ENCODE measurements at places on chromosomes 2 and 18. TPM values are rescaled to one million over a fixed set of nuclear protein-coding genes. Genes with fewer than 3 reads are reported as not detected.

DNA sequence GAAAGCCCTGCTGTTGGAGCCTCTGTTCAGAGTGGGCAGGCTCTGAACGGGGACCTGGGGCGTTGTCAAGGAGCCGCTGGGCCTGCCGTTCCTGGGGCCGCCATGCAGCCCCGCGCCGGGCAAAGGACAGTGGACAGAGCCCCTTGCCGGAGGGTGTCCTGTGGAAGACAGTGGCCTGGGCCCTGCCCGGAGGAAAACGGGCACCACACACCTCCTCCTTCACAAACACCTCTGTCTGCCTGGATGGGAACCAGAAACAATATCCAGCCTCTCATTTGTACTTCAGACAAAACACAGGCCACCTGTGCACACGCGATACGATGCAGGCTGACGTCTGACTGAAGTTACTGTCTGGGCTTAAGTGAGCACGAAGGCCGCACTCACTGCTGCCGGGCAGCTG lies 233.7 kb downstream of the TWIST2 start:
- H3K27ac ChIP-seq, result no peak overlapping the region
- no peaks in the 10 kb centered on the region for H3K4me1 ChIP-seq
- peaks cover 21% of the 10 kb centered on the region for H3K36me3 ChIP-seq

The FBXO15 gene
- total RNA-seq, result 0.91 TPM

The ANKRD30B gene
- not detected for total RNA-seq

The CTAGE1 gene
- total RNA-seq, result not detected

DNA sequence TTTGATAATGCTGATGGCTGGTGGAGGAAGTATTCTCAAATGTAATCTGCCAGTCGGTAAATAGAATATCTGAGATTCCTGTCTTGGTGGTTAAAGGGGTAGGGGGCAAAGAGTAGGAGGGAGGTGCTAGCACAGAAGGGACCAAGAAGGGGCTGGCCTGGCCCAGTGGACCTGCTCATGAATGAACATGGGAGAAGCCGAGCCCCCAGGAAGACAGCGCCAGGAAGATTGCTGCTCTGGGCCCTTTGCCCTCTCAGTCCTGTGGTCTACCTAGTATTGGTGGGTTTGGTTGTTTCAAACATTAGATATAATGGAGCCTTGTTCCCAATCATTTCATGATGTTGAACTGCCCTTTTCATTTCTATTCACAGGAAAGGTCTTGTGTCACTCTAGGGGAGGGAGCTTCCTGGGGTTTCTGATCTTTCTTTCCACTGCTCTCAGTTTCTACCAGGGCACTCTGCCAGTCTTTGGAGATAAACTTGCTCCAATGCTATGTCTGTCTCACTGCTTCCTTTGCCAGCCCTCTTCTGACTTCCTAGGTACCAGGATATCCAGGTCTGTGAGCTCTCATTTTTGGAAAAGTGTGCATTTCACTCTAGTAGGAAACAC lies 5.3 kb upstream of the MOCOS start:
- no peak overlapping the region for H3K4me3 ChIP-seq
- peaks cover 7% of the 10 kb centered on the region for H3K27me3 ChIP-seq
- no peak overlapping the region for H3K27ac ChIP-seq
- H3K4me1 ChIP-seq, result peaks cover 2% of the 10 kb centered on the region
- no peak for DNase-seq
- peaks cover 5% of the 10 kb centered on the region for H3K36me3 ChIP-seq

DNA sequence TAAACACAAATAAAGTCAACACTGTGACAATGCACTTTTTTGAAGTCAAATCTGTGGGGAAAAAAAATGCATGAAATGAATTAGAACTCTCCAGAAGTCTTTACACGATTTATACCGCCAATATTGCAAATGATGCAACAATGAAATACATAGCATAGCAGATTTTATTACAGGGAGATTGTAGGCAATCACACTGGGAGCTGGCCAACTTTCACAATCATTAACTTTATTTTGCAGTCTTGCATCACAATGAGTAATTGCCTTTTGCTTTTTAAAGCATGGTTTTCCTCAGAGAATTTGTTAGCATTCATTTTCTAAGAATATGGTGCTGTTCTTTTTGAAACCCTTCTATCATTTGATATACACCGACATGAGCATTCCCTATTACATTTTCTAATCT lies 366.4 kb upstream of the FSIP2 start:
- no peaks in the 10 kb centered on the region for H3K4me1 ChIP-seq
- no peaks in the 10 kb centered on the region for H3K36me3 ChIP-seq
- H3K27me3 ChIP-seq, result no peaks in the 10 kb centered on the region
- no peak overlapping the region for H3K4me3 ChIP-seq

The MFSD2B gene
- total RNA-seq, result not detected

The VWA3B gene
- not detected for total RNA-seq

DNA sequence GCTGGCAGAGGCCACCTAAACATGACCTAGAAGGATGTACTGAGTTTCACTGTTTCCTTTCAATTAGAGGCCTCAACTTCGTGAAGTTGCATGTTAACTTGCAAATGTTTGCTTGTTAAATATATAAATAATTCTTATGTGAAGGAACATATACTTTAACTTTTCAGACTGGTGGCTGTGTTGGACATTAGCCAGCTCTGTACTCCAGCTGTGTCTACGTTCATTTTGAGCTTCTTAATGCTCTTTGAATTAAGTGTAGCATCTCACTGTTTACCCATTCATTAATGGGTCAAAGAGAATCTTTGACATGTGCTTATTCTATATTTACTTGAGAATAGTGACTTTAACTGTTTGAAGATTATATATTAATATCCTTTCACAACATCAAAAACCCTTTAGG lies 823.2 kb upstream of the ID2 start:
- no peak overlapping the region for H3K4me3 ChIP-seq
- peaks cover 10% of the 10 kb centered on the region for H3K36me3 ChIP-seq
- no peaks in the 10 kb centered on the region for H3K27me3 ChIP-seq
- peak overlapping the region; percentile 81 for H3K27ac ChIP-seq

The SCG2 gene
- 0.07 TPM for total RNA-seq

- peaks cover 21% of the 10 kb centered on the region for H3K4me1 ChIP-seq
- no peaks in the 10 kb centered on the region for H3K27me3 ChIP-seq
- no peak for DNase-seq
- peaks cover 5% of the 10 kb centered on the region for H3K36me3 ChIP-seq
- H3K4me3 ChIP-seq, result no peak overlapping the region
Observed at GRCh38 chr2:68256093-68256450, 3.7 kb upstream of the PPP3R1 start.

GRCh38 chr18:50009773-50010335 lies 185.1 kb downstream of the MYO5B start:
- no peaks in the 10 kb centered on the region for H3K36me3 ChIP-seq
- H3K27me3 ChIP-seq, result peaks cover 7% of the 10 kb centered on the region
- H3K4me3 ChIP-seq, result no peak overlapping the region

- no peak overlapping the region for H3K27ac ChIP-seq
- no peak overlapping the region for H3K4me3 ChIP-seq
- peaks cover 8% of the 10 kb centered on the region for H3K4me1 ChIP-seq
Observed at GRCh38 chr18:10015941-10016819, 102.4 kb downstream of the VAPA start.

DNA sequence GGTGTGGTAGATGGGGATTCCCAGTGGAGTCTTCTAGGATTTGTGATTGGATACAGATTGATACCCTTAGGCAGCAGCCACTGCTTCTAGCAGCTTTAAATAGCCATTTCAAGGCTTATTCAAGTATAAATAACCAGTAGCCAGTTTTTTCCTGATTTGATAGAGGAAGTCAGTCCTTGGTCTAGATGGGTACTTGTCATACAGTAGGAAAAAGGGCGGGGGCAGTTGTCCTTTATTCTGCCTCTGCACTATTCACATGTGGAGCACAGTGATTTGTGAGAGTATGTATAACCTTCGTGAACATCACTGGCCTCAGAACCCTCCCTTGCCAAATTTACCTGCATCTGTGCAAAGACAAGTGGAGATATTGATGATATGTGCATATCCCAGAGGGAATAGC lies 6.8 kb downstream of the PPP1CB start:
- no peak for DNase-seq
- no peaks in the 10 kb centered on the region for H3K27me3 ChIP-seq
- no peak overlapping the region for H3K4me3 ChIP-seq
- peaks cover 40% of the 10 kb centered on the region for H3K4me1 ChIP-seq
- peaks cover 65% of the 10 kb centered on the region for H3K36me3 ChIP-seq

DNA sequence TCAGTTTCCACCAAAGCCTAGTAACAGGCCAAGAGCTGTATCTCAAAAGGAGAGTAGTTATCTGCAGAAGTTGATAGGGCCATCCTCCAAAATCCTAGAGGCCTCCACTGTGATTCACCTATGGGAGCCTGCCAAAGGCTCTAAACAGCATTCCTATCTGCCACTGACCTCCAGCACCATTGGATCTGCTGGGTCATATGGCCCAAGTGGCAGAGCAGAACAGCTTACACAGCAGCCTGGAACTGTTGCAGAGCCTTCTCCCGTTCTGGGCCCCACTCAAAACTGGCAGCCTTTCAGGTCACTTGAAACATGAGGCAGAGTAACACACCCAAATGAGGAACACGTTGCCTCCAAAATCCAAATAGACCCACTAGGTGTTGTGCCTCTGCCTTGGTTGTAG lies 345.2 kb upstream of the RND3 start:
- H3K27me3 ChIP-seq, result no peaks in the 10 kb centered on the region
- DNase-seq, result no peak
- no peak overlapping the region for H3K4me3 ChIP-seq
- H3K4me1 ChIP-seq, result no peaks in the 10 kb centered on the region
- H3K36me3 ChIP-seq, result no peaks in the 10 kb centered on the region
- no peak overlapping the region for H3K27ac ChIP-seq

The ALK gene
- not detected for total RNA-seq

The ALKAL2 gene
- 16.3 TPM for total RNA-seq

GRCh38 chr2:110755491-110756078 lies 23.2 kb downstream of the ACOXL start:
- H3K27ac ChIP-seq, result no peak overlapping the region
- no peaks in the 10 kb centered on the region for H3K36me3 ChIP-seq
- H3K4me3 ChIP-seq, result no peak overlapping the region
- peaks cover 39% of the 10 kb centered on the region for H3K27me3 ChIP-seq
- DNase-seq, result no peak

The ACTR2 gene
- 350 TPM for total RNA-seq

The ALPG gene
- total RNA-seq, result not detected

The ARL5A gene
- 71.7 TPM for total RNA-seq

GRCh38 chr2:74690571-74690970 lies 36.5 kb downstream of the SEMA4F start:
- H3K27ac ChIP-seq, result no peak overlapping the region
- no peaks in the 10 kb centered on the region for H3K36me3 ChIP-seq
- H3K27me3 ChIP-seq, result peaks cover 22% of the 10 kb centered on the region
- H3K4me1 ChIP-seq, result no peaks in the 10 kb centered on the region
- DNase-seq, result no peak
- no peak overlapping the region for H3K4me3 ChIP-seq

The EFEMP1 gene
- total RNA-seq, result not detected

The CRYGC gene
- not detected for total RNA-seq

The KLHL30 gene
- total RNA-seq, result not detected

DNA sequence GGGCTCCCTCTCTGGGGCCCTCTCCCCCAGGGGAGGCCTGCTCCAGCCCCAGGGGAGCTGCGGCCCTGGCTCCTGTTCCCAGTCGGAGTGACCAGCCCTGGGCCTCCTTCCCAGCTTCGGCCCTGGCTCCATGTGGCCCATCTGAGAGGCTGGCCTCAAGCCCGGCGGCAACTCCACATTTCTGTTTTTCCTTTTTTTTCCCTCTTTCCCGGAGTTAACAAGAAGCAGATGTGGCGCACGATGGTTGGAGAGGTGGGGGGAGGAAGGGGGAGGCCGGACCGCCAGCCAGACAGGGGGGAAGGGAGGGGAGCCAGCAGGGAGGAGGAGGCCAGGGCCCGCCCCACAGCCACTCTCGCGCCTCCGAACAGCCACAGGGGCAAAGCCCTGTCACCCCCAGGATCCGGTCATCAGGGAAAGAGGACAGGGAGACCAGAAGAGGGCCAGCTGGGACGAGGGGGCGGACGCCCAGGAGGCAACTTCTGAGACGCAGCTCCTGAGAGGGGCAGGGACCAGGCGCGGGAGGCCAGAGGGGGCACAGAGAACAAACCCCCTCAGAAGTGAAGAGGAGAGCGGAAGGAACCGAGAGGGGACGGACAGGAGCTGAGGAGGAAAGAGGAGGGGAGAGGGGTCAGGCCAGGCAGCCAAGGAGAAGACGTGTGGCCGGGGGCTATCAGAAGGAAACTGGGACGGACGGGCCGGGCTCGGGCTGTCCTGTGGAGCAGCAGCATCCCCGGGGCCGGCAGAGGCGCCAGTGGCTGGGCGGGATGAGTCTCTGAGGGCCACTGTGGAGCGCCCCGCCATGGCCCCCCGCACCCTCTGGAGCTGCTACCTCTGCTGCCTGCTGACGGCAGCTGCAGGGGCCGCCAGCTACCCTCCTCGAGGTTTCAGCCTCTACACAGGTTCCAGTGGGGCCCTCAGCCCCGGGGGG lies at the start of gene EMILIN1:
EMILIN1 (plus strand) TSS at position 349 of the 928 bp plus-strand sequence; CDS start at position 800, 451 bp downstream.
- no peak within 1 kb of the TSS for H3K4me3 ChIP-seq
- no peaks in the 10 kb centered on the region for H3K36me3 ChIP-seq

DNA sequence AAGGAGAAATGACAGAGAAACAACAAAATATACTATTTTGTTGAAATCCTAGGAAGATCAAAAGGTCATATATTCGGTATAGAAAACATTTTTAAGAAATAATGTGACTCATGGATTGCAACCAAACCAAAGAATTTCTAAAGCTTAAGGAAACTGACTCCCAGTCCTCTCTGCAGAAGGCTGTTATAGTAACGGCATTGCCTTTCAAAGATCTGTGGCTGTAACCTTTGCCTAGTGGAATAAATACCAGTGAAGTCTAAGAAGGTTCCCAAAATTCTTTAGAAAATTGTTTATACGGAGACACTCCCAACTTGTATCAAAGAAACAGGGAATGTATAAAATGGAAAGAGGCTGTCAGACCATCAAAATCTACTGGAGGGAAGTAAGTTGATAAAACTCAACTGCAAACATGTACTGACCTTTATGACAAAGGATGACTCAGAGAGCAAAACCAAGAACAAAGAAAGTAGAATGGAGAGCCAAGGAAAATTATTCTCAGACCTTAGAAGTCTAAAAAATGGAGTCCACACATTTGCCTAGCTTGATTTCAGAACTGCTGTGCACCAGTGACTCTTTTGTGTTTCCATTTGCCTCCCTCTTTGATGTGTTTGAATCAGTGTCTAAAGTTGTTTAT lies 48.6 kb upstream of the FSIP2 start:
- H3K27me3 ChIP-seq, result no peaks in the 10 kb centered on the region
- H3K27ac ChIP-seq, result no peak overlapping the region
- no peak overlapping the region for H3K4me3 ChIP-seq

The CIB4 gene
- total RNA-seq, result not detected

- no peak overlapping the region for H3K4me3 ChIP-seq
- no peak for DNase-seq
- no peaks in the 10 kb centered on the region for H3K27me3 ChIP-seq
- no peaks in the 10 kb centered on the region for H3K36me3 ChIP-seq
- H3K27ac ChIP-seq, result no peak overlapping the region
- H3K4me1 ChIP-seq, result no peaks in the 10 kb centered on the region
Observed at GRCh38 chr2:223523551-223524001, 78.6 kb downstream of the SCG2 start.

DNA sequence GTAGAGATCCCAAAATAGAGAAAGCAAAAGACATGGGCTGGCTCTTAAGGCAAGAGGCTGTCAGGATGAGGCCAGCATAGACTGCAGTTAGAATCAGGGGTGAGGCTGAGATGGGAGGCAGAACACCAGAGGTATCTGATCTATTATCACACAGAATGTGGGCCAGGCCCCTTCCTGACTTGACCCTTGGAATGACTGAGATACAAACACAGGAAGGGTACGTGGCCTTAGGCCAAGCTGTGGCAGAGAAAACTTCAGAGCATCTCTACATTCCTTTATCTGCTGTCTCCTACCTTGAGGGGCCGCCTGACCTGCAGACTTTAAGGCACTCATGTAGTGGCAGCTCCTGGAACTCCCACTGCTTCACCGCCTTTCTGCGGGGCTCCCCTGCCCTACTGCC lies 28.4 kb downstream of the TMEM17 start:
- no peak for DNase-seq
- H3K27me3 ChIP-seq, result peaks cover 19% of the 10 kb centered on the region
- peaks cover 2% of the 10 kb centered on the region for H3K4me1 ChIP-seq
- H3K4me3 ChIP-seq, result no peak overlapping the region
- H3K27ac ChIP-seq, result no peak overlapping the region
- no peaks in the 10 kb centered on the region for H3K36me3 ChIP-seq

Data from activated T-helper 2 cell treated with anti-CD3 and anti-CD28 coated beads, Interferon-gamma antibody, Interleukin-2, Interleukin-4, amounts not matched to agents 10 μg/mL and 5 μg/mL and 100 μg/mL, durations not matched to agents 14 hours and 24 hours and 36 hours (primary cell).